ENCODE measurements at places on chromosomes 13 and 19. TPM values are rescaled to one million over a fixed set of nuclear protein-coding genes. Genes with fewer than 3 reads are reported as not detected.

GRCh38 chr19:13795595-13796300 is 505 bp downstream of the ZSWIM4 start:
- H3K27me3 ChIP-seq, result no peaks in the 10 kb centered on the region
- H3K27ac ChIP-seq, result peak overlapping the region; percentile 83
- no peak for DNase-seq
- H3K36me3 ChIP-seq, result no peaks in the 10 kb centered on the region
- peak overlapping the region; percentile 87 for H3K4me3 ChIP-seq

- no peak overlapping the region for H3K27ac ChIP-seq
- no peaks in the 10 kb centered on the region for H3K36me3 ChIP-seq
- H3K4me1 ChIP-seq, result no peaks in the 10 kb centered on the region
- DNase-seq, result no peak
- H3K4me3 ChIP-seq, result no peak overlapping the region
Measured at GRCh38 chr13:70339738-70340137, 231.5 kb upstream of the KLHL1 start.

DNA sequence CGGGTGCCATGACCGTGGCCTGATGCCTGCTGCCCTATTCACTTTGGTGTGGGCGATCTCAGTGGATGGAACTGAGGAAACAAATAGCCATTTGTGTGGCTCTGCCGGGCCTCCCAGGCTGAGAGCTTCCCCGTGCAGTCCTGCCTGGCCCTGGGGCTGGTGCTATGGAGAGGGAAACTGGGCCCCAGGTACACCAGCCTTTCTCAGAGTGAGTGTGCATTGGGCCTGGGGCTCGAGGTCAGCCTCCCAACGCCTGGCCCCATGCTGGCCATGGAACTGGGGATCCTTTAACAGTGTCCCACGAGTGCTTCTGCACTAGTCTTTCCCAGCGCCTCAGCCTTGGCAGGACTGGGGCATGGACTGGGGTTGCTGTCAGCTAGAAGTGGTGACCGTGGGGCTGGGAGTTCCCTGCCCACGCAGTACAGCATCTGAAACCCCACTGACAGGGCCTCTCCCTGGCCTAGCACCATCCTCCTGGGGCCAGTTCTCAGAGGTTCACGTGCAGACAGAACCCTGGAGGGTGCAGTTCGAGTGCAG is 10.5 kb downstream of the PLEKHF1 start:
- DNase-seq, result no peak
- peak overlapping the region; percentile 47 for H3K27ac ChIP-seq
- peaks cover 79% of the 10 kb centered on the region for H3K4me1 ChIP-seq
- no peak overlapping the region for H3K4me3 ChIP-seq
- H3K27me3 ChIP-seq, result no peaks in the 10 kb centered on the region
- H3K36me3 ChIP-seq, result peaks cover 24% of the 10 kb centered on the region

- no peak overlapping the region for H3K4me3 ChIP-seq
- no peaks in the 10 kb centered on the region for H3K4me1 ChIP-seq
- no peaks in the 10 kb centered on the region for H3K27me3 ChIP-seq
- DNase-seq, result no peak
Measured at GRCh38 chr13:73934215-73934641, 200.0 kb downstream of the KLF12 start.

DNA sequence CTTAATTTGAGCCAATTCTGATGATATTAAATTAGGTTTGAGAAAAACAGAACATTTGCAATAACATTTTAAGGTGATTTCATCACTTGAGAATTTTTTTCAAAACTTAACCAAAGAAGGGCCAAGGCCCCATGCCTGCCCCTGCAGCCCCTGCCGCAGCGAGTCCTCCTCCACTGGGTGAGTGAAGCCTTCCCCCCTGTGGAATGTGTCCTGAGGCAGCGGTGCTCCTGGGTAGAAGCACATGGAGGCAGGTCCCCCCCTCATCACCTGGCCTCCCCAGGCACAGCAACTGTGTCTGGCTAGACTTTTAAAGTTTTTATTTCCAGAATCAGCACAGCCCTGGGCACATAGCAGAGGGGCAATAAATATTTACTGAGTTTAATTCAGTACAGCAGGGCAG is 10.8 kb downstream of the SOX1 start:
- no peaks in the 10 kb centered on the region for H3K36me3 ChIP-seq
- peaks cover 14% of the 10 kb centered on the region for H3K4me1 ChIP-seq
- H3K4me3 ChIP-seq, result no peak overlapping the region

DNA sequence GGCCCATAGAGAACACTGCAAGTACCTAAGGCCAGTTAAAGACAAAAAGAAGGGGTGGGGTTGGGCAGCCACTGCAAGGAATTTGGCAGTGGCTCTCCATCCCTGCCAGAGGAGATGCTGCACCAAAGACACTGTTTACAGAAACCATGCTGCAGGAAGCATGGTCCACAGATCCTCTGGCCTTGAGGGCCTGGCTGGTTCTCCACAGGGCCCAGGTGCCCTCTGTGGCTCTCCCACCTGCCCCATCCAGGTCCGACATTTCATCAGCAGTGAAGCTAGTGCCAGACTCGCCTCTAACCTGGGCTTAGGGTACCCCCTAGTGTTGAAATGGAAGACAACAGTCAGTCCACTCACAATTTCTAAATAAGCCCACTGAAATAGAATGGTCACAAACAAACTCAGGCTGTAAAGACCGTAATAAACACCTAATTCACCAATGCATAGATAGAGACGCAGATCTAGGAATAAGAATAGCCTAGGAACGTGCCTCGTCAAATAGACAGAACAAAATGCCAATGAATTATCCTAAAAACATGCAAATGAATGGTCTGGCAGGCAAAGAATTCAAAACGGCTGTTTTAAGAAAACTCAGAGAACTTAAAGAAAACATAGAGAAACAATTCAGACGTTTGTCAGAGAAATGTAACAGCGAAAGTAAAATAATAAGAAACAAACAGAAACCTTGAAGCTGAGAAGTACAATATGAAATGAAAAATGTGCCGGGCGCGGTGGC is 23.3 kb downstream of the LYPD4 start:
- no peaks in the 10 kb centered on the region for H3K27me3 ChIP-seq
- no peak overlapping the region for H3K27ac ChIP-seq
- no peaks in the 10 kb centered on the region for H3K4me1 ChIP-seq
- H3K4me3 ChIP-seq, result no peak overlapping the region
- H3K36me3 ChIP-seq, result no peaks in the 10 kb centered on the region

- peaks cover 3% of the 10 kb centered on the region for H3K27me3 ChIP-seq
- no peaks in the 10 kb centered on the region for H3K4me1 ChIP-seq
- H3K27ac ChIP-seq, result no peak overlapping the region
- no peak overlapping the region for H3K4me3 ChIP-seq
- no peak for DNase-seq
Measured at GRCh38 chr13:27353708-27354107, 70.7 kb upstream of the GTF3A start.

DNA sequence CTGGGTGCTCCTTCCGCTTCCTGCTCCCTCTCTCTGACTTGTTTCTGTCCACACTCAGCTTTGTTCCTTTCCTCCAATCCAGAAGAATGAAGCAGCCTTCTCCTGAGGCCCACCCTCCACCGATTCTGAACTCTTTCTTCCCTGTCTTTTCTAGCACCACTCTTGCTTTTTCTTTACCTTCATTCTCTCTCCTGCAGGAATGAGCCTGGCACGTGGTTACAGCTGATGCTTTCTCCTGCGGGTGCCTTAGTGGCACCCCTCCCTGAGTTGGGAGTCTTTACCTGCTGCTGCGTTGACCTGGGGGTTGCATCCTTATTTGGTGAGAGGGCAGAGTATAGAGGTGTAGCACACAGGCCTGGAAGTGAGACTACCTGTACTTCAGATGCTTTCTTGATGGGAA is 6.2 kb downstream of the UBAC2 start:
- no peak for DNase-seq
- H3K27ac ChIP-seq, result no peak overlapping the region
- peaks cover 5% of the 10 kb centered on the region for H3K36me3 ChIP-seq
- no peak overlapping the region for H3K4me3 ChIP-seq
- no peaks in the 10 kb centered on the region for H3K27me3 ChIP-seq
- H3K4me1 ChIP-seq, result peaks cover 57% of the 10 kb centered on the region

DNA sequence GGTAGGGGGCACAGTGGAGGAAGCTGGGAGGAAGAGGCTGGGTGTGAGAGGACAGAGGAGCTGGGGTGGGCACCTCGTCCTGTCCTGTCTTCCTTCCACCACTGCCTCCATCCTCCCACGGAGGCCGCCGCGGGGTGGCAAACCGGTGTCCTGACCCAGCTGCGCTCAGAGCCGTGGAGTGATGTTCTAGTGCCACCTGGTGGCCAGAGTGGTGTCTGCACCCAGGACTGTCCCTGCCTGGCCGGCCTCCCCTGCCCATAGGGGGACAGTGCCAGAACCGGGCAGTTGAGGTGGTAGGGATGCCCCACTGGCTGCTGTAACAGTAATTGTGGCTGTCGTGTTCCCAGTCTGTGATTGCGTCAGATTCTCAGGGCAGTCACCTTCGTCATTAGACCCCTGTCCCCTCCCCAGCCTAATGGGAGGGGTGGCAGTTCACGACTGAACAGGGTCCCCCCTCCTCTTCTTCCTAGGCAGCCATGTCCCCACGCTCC is 11.1 kb upstream of the ARRDC2 start:
- H3K36me3 ChIP-seq, result no peaks in the 10 kb centered on the region
- no peak overlapping the region for H3K27ac ChIP-seq
- H3K27me3 ChIP-seq, result peaks cover 3% of the 10 kb centered on the region
- H3K4me3 ChIP-seq, result no peak overlapping the region
- peaks cover 16% of the 10 kb centered on the region for H3K4me1 ChIP-seq
- peak; percentile 90 for DNase-seq

- DNase-seq, result no peak
- peaks cover 67% of the 10 kb centered on the region for H3K4me1 ChIP-seq
- no peak overlapping the region for H3K4me3 ChIP-seq
- H3K27me3 ChIP-seq, result peaks cover 10% of the 10 kb centered on the region
Measured at GRCh38 chr19:10011974-10012373, 1.3 kb upstream of the RDH8 start.

GRCh38 chr13:93364166-93364565 is 137.6 kb downstream of the GPC6 start:
- H3K4me1 ChIP-seq, result no peaks in the 10 kb centered on the region
- H3K36me3 ChIP-seq, result no peaks in the 10 kb centered on the region
- no peak overlapping the region for H3K4me3 ChIP-seq
- no peak for DNase-seq
- no peaks in the 10 kb centered on the region for H3K27me3 ChIP-seq

DNA sequence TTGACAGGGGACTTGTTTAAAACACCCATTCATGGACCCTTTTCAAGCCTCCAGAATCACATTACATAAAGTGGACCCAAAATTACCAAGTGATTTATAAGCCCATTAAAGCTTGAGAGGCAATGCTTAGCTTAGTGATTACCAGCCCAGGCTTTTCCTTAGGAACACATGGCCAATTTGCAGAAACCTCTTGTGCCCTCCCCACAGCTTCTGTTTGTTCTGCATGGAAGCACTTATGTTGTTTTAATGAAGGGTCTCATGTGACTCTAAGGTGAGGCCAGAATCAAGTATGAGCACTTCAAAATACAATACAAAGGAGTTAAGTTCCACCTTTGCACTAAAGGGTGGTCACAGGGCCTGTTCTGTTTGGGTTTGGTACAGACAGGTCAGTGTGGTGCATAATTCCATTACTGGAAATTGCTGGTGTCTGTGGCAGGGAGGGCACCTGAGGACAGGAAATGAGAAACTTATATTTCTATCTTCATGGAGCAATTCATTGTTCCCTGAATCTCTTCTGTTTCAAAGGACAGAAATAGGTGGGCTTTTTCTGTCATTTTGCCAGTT is 15.3 kb downstream of the ZNF486 start:
- no peak for DNase-seq
- H3K27me3 ChIP-seq, result no peaks in the 10 kb centered on the region

- H3K27me3 ChIP-seq, result no peaks in the 10 kb centered on the region
- H3K36me3 ChIP-seq, result no peaks in the 10 kb centered on the region
- no peak overlapping the region for H3K4me3 ChIP-seq
- DNase-seq, result no peak
- H3K27ac ChIP-seq, result no peak overlapping the region
Measured at GRCh38 chr13:55534306-55534705, 1606.4 kb upstream of the PRR20A start.

DNA sequence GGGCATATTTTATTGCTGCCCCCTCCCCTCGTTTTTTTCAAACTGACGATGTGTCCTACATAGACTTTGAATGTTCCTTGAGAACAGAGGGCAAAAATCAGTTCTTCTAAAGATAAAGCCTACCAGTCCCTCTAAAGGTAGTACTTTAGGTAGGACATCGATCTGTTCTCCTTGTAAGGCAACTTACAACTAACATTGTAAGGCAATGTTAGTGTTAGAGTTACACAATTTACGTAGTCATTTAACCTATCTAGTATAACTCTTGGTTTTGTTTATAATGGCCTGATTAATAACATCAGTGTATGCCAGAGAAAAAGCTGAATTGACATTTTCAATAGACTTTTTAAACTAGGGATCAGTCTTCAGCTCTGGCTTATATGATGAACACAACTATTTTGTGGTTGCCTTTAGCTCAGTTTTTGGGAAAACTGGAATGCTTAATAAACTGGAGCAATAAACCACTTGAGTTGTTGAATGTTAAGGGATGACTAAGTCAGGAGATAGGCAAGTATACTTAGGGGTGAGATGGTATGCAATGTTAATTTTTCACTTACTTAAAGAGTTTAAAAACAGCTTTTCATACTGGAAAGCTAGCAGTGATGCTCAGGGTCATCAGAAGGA is 2.2 kb downstream of the NDFIP2 start:
- H3K36me3 ChIP-seq, result no peaks in the 10 kb centered on the region
- peak overlapping the region; percentile 90 for H3K4me3 ChIP-seq

DNA sequence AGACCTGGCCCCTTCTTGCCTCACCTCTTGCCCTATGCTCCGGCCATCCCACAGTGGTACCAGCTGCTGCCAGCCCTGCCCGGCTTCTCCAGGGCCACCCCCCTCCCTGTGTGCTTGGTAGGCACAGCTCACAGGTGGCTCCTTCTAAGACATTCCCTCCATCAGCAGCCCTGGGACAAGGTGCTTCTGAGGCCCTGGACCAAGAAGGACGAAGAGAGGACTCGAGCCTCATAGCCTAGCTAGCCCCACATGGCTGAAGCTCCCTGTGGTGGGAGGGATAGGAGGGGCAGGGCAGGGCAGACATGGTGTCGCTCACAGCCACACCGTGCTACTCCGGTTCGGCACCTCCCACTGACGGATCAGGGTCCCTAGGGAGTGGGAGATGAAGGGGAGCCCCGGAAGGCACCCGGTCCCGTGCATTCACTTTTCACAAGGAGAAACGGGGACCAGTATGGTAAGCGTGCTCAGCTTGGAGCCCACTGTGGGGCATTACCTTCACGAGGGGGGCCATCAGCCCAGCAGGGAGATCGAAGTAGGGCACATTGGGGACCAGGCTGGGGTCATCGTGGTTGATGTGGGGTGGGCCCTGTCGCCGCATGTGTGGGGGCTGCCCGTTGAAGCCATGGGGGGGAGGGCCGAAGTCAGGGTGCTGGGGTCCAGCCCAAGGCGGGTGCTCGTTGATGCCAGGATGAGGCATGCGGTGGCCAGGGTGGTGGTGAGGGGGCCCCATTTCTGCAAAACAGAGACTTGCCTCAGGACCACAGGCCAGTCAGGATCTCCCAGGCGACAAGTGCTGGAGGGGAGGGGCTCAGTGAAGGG is 19.5 kb downstream of the CHERP start:
- no peak overlapping the region for H3K27ac ChIP-seq
- no peak for DNase-seq
- no peaks in the 10 kb centered on the region for H3K4me1 ChIP-seq
- H3K27me3 ChIP-seq, result no peaks in the 10 kb centered on the region

- H3K4me1 ChIP-seq, result no peaks in the 10 kb centered on the region
- DNase-seq, result no peak
- no peaks in the 10 kb centered on the region for H3K36me3 ChIP-seq
- no peak overlapping the region for H3K27ac ChIP-seq
Measured at GRCh38 chr13:78054157-78054556, 135.5 kb upstream of the EDNRB start.

- H3K4me3 ChIP-seq, result no peak overlapping the region
- H3K27ac ChIP-seq, result no peak overlapping the region
- no peak for DNase-seq
- peaks cover 98% of the 10 kb centered on the region for H3K36me3 ChIP-seq
- H3K4me1 ChIP-seq, result peaks cover 21% of the 10 kb centered on the region
- no peaks in the 10 kb centered on the region for H3K27me3 ChIP-seq
Measured at GRCh38 chr19:10686661-10687517, 14.3 kb upstream of the QTRT1 start.

Gene KLK4
- total RNA-seq, result 1.6 TPM

Gene TOMM40
- 47.6 TPM for total RNA-seq

Gene EBPL
- total RNA-seq, result 105 TPM

Data from suprapubic skin (tissue), 4 donors.